Mucosa of descending colon (tissue), 3 donors: ENCODE measurements at places on chromosomes 7 and 10. TPM values are rescaled to one million over a fixed set of nuclear protein-coding genes. Genes with fewer than 3 reads are reported as not detected.

Gene SLC39A12
- total RNA-seq = 0.09 TPM

Gene SMIM30
- total RNA-seq = 21.4 TPM

Gene ZNF804B
- total RNA-seq = not detected

Gene LDB3
- total RNA-seq = 3.2 TPM

Gene CDH23
- 3.6 TPM for total RNA-seq

Gene CXCL12
- total RNA-seq = 17.1 TPM

Gene MMRN2
- total RNA-seq = 5.7 TPM

Gene FBXO24
- 0.66 TPM for total RNA-seq

Gene WDR91
- total RNA-seq = 6.4 TPM

Gene AKR1C8
- not detected for total RNA-seq

Gene ABCC2
- total RNA-seq = 0.69 TPM

Gene DNAJC12
- total RNA-seq = 6.3 TPM

Gene GSTO2
- total RNA-seq = 18.3 TPM

Gene SLC26A5
- 0.14 TPM for total RNA-seq

Gene AKR1C3
- total RNA-seq = 384 TPM

Gene MCMBP
- total RNA-seq = 39.6 TPM
